ENCODE measurements at places on chromosomes 3 and 15.

DNA sequence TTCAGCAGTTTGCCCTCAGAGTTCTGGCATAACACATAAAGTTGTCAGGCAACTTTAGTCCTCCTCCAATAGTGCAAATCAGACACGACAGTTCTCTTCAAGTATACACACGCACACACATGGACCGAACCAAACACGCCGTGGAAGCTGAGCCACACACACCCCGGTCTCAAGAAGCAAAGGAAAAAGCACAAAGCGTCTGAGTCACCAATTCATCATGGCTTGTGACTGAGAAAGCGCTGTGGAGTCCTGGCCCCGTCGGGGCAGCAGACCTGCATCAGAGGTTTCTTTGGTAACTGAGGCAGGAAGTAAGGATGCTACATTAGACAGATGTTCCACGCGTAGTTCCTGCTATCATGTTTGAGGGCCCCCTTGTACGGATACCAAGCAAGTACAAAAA, 85.7 kb downstream of the VGLL4 start:
- no peak for DNase-seq

- DNase-seq, result no peak
Observed at GRCh38 chr3:14540821-14541385, 761 bp upstream of the GRIP2 start.

DNA sequence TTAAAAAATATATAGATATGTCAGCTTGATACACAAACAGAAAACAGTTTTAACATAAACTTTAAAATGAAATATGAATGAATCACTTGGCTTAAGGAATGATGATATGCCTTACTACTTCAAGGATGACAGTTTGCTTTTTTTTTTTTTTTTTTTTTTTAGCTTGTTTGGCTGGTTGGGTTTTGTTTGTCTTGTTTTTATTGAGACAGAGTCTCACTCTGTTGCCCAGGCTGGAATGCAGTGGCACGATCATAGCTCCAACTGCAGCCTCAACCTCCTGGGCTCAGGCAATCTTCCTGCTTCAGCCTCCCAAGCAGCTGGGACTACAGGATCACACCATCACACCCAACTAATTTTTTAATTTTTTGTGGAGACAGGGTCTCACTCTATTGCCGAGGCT, 14.5 kb downstream of the LRRC2 start:
- DNase-seq, result no peak

DNA sequence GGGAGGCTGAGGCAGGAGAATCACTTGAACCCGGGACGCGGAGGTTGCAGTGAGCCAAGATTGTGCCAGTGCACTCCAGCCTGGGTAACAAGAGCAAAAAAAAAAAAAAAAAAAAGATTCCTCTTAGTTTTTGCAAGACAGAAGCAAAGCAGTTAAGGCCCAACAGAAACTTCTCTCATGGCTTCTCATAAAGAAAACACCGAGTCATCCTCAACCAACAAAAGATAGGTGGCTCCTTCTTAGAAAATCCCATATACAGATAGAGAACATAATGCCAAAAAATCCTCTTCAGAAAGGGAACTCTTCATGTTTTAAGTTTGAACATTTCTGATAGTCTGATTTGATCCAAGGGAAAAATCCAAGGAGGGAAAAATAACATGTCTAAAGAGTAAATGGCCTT, 12.5 kb upstream of the SKIL start:
- DNase-seq, result no peak

DNA sequence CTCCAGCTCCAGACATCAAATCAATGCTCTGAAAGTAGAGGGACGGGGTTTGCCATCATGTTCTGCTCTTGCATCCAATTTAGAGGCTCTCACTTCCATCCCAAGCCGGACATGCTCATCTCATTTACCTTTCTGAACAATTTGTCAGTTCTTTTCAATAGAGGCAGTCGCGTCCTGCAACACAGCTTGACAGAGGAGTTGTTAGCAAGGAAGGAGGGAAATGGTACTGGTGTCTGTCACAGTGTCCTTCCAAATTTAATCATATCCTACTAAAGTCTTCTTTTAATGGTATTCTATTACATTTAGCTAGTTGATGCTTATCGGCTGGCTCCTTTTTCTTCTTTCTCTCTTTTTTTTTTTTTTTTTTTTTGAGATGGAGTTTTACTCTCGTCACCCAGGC, 45.6 kb downstream of the HHLA2 start:
- no peak for DNase-seq

DNA sequence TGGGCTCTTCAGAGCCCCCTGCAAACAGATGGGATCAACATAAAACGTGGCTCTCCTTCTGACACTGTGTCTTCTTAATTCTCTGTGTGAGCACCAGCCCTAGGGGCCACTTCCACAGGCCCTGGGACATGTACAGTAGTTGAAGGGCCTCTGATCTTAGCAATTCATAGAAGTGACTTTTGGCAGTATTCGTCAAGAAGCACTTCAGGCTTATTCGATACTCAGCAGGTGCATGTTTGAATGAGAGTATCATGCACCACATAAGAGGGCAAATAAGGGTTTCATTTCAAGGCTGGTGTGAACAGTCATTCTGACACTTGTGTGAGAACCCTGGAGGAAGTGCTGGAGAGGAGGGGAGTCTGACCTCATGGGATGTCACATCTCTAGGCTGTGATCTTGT, 113.9 kb downstream of the GABRG3 start:
- DNase-seq, result no peak

- no peak for DNase-seq
Observed at GRCh38 chr3:156547637-156548036, 7.3 kb downstream of the SSR3 start.

- no peak for DNase-seq
Observed at GRCh38 chr3:15345066-15345607, 12.8 kb upstream of the SH3BP5 start.

GRCh38 chr3:190301591-190301990, 20.7 kb downstream of the CLDN1 start:
- DNase-seq, result no peak

DNA sequence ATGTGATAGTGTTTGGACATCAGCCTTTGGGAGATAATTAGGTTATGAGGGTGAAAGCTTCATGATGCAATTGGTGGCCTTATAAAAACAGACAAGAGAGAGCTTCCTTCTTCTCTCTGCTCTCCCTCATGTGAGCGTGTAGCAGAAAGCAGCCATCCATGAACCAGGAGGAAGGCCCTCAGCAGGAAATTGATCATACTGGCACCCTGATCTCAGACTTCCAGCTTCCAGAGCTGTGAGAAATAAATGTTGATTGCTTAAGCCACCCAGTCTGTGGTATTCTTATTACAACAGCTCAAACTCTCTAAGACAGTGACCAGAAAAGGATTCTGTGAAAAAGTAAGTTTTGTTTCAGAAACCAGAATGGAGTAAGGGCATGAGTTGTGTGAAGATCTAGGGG, 13.3 kb downstream of the STAC start:
- DNase-seq, result no peak

GRCh38 chr3:129022114-129023007, 21.3 kb downstream of the EFCC1 start:
- no peak for DNase-seq

DNA sequence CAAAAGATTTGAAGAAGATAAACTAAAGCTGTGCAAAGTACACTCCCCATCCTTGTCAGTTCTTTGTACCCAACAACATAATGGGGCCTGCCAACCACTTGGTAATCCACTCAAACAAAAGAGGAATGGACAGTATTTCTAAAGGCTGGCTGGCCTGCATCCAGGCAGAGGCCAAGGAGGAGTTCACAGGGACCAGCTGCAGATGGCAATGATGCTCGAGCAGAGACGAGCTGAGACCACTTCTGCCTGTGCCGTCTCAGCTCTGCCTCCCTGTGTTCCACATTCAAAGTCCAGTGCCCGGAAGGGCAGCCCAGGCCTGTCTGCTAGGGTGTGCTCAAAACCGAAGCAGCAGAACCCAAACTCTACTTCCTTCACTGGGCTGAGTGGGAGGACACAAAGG, 14.3 kb downstream of the CXCR6 start:
- DNase-seq, result peak; percentile 34

DNA sequence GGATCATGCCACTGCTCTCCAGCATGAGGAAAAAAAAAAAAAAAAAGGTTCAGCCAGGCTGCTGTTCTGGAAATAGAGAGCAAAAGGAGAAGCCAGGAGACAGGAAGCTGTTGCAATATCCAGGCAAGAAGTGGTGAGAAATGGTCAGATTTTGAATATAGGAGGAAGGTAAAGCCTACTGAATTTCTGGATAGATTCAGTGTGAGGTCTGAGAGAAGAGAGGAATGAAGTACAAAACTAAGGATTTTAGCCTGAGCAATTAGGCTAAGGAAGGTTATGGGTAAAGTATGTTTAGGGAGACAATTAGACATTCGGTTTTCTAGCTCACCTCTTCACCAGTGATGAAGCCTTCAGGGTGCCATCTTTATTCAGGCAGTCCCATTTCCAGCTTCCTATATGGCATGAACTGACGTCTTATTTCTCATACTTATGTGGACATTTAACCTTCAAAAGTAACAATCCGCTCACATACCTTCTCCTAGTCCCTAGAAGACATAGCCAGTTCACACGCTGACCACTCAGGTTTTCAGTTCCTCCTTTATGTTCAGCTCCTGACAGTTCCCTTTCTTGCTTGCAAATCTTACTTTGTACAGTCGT, 57.2 kb downstream of the KIF9 start:
- no peak for DNase-seq
